Occipital lobe (tissue), 3 donors: ENCODE measurements at places on chromosomes 2 and 18. TPM values are rescaled to one million over a fixed set of nuclear protein-coding genes. Genes with fewer than 3 reads are reported as not detected.

GRCh38 chr2:56674084-56674483 lies 490.3 kb downstream of the CCDC85A start:
- no peak for DNase-seq

- DNase-seq: peak; percentile 41
Observed at GRCh38 chr18:7459851-7460770, 107.0 kb upstream of the PTPRM start.

- no peak for DNase-seq
Observed at GRCh38 chr18:615092-615521, 18.3 kb downstream of the CLUL1 start.

DNA sequence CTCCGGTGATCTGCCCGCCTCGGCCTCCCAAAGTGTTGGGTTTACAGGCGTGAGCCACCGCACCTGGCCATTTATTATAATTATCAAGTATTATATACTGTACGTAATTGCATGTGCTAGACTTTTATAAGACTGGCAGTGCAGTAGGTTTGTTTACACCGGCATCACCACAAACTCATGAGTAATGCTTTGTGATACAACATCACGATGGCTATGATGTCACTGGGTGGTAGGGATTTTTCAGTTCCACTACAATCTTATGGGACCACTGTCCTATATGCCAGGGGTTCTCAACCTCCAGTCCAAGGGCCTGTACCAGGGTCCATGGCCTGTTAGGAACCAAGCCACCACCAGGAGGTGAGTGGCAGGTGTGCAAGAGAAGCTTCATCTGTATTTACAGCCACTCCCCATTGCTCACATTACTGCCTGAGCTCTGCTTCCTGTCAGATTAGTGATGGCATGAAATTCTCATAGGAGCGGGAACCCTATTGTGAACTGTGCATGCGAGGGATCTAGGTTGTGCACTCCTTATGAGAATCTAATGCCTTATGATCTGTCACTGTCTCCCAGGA lies 9.4 kb downstream of the SCYGR4 start:
- no peak for DNase-seq

- DNase-seq: no peak
Observed at GRCh38 chr2:206958261-206958660, 18.9 kb downstream of the CPO start.

DNA sequence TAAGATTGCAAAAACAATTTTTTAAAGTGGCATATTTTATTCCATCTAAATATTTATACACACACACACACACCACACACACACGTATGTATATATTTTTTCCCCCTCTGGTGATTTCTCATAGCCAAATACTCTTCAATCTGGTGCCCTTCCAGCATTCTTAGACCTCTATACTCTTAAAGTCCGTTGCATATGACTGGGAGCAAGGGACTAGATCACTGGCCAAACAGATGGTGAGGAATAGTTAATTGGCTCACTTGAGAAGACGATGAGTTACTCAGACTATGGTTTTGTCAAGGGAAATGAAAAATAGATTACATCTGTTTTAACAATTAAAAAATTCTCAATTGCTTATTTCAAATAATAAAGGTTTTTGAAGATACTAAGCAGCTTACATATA lies 512.5 kb upstream of the LRRTM4 start:
- no peak for DNase-seq

- no peak for DNase-seq
Observed at GRCh38 chr18:51236225-51236624, 38.7 kb upstream of the MEX3C start.

GRCh38 chr2:176139661-176140512 lies 10.4 kb downstream of the HOXD8 start:
- no peak for DNase-seq

GRCh38 chr2:180670302-180671003 lies 310.0 kb upstream of the UBE2E3 start:
- DNase-seq: no peak

DNA sequence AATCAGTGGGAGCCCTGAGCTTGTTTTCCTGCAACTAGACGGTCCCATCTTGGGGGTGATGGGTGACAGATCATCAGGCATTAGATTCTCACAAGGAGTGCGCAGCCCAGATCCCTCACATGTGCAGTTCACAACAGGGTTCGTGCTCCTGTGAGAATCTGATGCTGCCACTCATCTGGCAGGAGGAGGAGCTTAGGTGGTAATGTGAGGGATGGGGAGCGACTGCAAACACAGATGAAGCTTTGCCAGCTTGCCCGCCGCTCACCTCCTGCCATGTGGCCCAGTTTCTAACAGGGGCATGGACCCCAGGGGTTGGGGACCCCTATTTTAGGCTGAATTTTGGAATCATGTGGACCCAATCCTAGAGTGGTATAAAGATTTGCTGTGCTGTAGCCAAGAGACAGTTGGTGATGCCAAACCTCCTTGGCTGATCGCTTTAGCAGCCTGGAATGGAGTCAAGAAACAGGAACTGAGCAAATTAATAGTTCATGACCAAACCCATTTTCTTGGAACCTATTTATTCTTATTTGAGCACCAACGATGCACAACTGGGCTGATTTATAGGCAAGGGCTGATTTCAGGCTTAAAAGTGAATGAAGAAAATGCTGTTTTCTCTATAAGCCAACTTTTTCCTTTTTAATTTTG lies 25.7 kb downstream of the LPIN1 start:
- DNase-seq: no peak

DNA sequence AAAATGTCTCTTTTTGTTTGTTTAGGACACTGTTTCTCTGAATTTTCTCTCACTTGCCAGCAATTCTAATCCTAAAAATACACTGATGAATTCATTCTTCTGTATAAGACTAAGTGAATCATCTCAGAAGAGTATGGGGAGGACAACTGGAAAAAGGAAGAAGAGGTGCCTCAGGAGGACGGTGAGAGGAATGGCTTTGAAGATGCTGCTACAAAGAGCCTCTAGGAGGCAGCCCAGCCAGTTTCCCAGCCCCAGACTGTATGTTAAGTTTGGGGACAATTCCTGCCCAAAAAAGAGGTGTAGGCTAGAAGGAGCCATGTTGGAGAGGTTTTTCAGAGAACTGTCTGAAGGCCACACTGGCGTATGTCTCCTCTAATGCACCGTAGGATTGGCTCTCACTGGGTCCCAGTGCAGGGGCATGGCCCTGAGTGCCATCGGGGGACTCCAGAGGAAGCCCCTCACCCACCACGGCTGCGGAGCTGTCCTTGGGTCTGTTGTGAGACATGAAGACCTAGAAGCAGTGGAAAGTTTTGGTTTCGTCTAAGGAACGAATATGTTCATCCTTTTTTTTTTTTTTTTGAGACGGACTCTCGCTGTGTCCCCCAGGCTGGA lies 3.1 kb upstream of the SDC1 start:
- no peak for DNase-seq

GRCh38 chr2:75790121-75790813 lies 79.6 kb upstream of the GCFC2 start:
- no peak for DNase-seq

GRCh38 chr2:16247326-16248122 lies 307.2 kb downstream of the MYCN start:
- DNase-seq: no peak

GRCh38 chr2:85166021-85166420 lies 32.8 kb downstream of the TCF7L1 start:
- no peak for DNase-seq

GRCh38 chr18:39843546-39843945 lies 2111.5 kb upstream of the PIK3C3 start:
- no peak for DNase-seq

Gene UGT1A3
- not detected for total RNA-seq

Gene NEB
- 3.0 TPM for total RNA-seq

Gene UNC50
- total RNA-seq: 51.8 TPM
